Activated CD8-positive, alpha-beta memory T cell treated with anti-CD3 and anti-CD28 coated beads for 4 hours (primary cell): ENCODE measurements at places on chromosomes 11 and 22.

DNA sequence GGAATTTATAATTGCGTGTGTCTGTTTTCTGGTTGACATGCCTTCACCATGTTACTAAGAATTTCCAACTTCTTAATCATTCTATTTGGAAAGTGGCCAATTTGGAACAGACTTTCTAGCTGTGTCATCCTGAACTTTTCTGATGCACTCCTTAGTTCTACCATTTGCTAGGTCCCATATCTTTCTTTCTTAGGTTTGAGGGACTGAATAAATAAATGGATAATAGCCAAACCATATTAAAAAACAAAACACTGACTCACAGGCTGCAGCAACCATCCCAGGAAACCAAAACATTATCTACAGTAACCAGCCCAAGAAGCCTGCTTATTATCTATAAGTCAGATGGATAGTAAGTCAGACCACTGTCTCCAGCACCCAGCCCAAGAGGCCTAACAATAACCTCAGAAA is 57.5 kb upstream of the PLET1 start:
- no peak for DNase-seq

DNA sequence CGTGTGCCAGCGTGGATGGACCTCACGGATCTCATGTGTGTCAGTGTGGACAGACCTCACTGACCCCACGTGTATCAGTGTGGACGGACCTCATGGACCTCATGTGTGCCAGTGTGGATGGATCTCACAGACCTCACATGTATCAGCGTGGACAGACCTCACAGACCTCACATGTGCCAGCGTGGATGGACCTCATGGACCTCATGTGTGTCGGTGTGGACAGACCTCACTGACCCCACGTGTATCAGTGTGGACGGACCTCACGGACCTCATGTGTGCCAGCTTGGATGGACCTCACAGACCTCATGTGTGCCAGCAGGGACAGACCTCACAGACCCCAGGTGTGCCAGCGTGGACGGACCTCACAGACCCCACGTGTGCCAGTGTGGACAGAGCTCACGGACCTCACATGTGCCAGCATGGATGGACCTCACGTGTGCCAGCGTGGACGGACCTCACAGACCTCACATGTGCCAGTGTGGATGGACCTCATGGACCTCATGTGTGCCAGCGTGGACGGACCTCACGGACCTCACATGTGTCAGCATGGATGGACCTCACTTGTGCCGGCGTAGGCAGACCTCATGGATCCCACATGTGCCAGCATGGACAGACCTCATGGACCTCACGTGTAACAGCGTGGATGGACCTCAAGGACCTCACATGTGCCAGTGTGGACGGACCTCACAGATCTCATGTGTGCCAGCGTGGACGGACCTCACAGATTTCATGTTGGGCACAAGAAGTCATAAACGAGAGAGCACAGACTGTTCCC is 18.2 kb downstream of the TTLL8 start:
- DNase-seq: no peak

GRCh38 chr11:94308024-94308423 is 3.6 kb downstream of the IZUMO1R start:
- no peak for DNase-seq

- no peak for DNase-seq
Observed at GRCh38 chr22:45503050-45503815, 550 bp downstream of the FBLN1 start.

GRCh38 chr11:78465169-78465942 is 47.7 kb upstream of the GAB2 start:
- no peak for DNase-seq

DNA sequence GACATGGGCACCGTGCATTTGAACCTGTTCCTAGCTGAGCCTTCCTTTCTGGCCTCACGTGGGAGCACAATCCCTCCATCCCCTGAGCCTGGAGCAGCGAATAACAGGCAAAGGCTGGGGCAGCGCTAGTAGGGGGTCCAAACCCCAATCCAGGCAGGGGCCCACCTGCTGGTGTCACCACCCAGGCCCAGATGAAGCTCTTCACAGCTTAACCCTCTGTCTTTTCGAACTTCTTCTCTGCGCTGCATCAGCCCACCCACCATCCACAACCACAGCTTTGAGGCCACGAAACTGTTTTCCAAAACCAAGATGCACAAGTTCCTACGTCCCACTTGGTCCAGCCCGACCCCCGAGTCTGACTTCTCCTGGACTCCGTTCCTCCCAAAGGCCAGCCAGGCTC is 11.5 kb downstream of the KCNC1 start:
- DNase-seq: no peak

DNA sequence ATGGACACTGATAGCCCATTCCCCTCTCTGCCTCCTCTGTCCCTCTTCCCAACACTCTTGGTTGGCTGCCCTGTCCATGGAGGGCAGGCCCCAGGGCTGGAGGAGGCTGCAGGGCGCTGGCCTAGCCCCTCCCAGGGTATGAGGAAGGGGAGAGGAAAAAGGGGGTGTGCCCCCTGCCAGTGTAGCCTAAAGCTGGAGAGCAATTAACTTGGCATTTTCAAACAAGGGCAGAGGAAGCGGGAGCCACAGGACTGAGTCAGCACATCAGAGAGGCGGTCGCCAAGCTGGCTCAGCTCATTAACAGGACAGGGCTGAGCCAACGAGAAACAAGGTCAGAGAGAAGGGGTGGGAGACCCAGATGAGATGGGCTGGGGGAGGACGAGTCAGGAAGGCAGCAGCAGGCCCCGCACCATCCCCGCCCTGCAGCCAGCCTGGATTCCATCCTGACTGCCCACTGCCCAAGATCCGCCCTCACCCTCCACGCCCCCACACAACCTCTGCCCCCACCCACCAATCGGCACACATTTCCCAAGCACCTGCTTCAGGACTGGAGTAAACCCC is 76.3 kb downstream of the BUD13 start:
- DNase-seq: no peak

GRCh38 chr11:134878785-134879184 is 466.7 kb upstream of the B3GAT1 start:
- DNase-seq: no peak

GRCh38 chr11:10304495-10305261 is at the start of gene ADM:
TSS of gene ADM (plus strand) at chr11:10305073. CDS start at chr11:10305701, 628 bp downstream.
- no peak for DNase-seq

- no peak for DNase-seq
Observed at GRCh38 chr11:10488121-10488933, 33.3 kb downstream of the AMPD3 start.

DNA sequence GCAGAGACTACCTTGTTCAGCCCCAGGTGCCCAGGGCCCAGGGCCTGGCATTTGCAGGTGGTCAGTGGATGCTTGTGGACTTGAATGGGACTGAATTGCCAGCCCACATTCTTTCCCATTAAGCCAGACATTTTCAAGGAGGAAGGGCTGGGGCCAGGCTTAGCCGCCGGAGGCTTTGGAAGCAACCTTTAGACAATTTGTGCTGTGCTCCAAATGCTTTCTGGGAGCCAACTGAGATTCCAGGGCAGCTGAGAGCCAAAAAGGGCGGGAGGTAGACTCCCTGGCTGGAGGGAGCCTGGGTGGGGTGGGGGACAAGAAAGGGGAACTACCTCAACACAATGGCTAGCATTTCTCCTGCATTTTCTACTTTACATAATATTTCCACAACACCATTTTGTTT is 54.8 kb upstream of the TIMP3 start:
- no peak for DNase-seq

DNA sequence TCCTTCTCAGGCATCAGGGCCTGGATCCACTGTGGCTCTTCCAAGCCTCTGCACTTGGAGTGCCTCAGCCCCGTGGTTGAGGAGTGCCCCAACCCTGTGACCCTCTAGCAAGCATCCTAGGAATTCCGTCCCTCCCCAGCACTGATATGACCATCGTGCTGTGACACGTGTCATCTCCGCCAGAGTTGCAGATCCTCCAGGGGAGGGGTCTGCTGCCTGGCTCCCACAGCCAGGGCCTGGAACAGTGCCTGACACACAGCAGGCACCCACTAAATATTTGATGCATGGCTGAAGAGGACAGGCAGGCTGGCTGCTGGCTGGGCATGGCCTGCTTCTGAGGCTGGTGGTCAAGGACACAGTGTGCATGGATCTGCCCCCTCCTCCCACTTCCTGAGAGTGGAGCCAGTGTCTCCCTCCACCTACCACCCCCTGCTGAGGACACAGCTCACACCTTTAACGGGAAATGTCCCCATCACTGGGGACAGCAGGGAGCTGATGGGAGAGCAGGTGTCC is 1.7 kb upstream of the CD81 start:
- no peak for DNase-seq

DNA sequence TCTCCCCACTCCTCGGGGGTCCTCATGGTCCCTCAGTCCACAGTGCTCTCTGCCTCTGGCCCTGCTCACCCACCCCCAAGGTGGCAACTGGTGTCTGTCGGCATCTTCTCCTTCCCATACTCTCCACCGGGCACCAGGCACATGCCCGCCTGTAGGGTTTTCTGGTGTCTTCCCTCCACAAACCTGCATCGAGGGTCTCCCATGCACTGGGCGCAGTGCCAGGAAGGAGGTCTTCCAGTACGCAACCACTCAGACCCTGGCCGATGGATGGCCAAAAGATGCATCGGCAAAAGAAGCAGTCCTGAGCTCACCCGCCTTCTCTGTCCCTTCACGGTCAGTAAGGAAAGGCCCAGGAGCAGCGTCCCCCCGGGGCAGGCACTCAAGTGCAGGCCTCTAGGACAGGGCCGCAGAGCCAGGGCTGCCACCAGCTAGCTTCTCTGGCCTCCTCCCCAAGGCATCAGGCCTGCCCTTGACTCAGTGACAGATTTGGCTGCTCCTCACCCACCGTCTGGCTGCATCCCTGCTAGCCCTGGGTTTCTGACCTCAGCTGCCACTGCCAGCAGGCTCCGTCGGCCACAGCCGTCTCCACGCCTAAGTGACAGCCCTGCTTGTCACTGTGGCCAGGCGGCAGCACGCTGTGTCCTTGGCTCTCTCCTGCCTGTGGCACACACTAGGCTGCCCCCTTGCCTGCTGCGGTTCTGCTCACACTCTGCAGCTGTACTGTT is 32.1 kb upstream of the IGSF9B start:
- no peak for DNase-seq

- DNase-seq: no peak
Observed at GRCh38 chr11:72720784-72721183, 31.4 kb downstream of the ARAP1 start.
